ENCODE measurements at places on chromosomes 13 and 19. TPM values are rescaled to one million over a fixed set of nuclear protein-coding genes. Genes with fewer than 3 reads are reported as not detected.

Gene LRRC63
- total RNA-seq = under 0.01 TPM

Gene SHC2
- 4.5 TPM for total RNA-seq

Gene SIAH3
- under 0.01 TPM for total RNA-seq

Gene PLEKHF1
- total RNA-seq = 7.4 TPM

Gene RDH8
- total RNA-seq = not detected

Gene EDDM13
- 0.47 TPM for total RNA-seq

Gene PSG2
- not detected for total RNA-seq

Gene FBN3
- not detected for total RNA-seq

Gene ZNF91
- total RNA-seq = 11.7 TPM

Gene CRX
- not detected for total RNA-seq

Gene ZNF90
- not detected for total RNA-seq

Gene COG6
- total RNA-seq = 19.8 TPM

Gene NMRK2
- not detected for total RNA-seq

Gene ZNF813
- 4.0 TPM for total RNA-seq

Gene LRRC8E
- 1.6 TPM for total RNA-seq

Gene SIGLEC6
- total RNA-seq = not detected

Gene TMEM161A
- 27.2 TPM for total RNA-seq

Gene NCR1
- not detected for total RNA-seq

Gene KLF1
- not detected for total RNA-seq

Gene ZNF486
- total RNA-seq = 5.7 TPM

Gene CYP4F12
- total RNA-seq = not detected

Gene WDR88
- not detected for total RNA-seq

Gene POLRMT
- 40.2 TPM for total RNA-seq

Gene PRODH2
- not detected for total RNA-seq

Gene NFILZ
- not detected for total RNA-seq

Gene LGALS7
- not detected for total RNA-seq

Gene NOVA2
- total RNA-seq = 6.0 TPM

Gene IGFL3
- not detected for total RNA-seq

Gene SLC25A42
- 2.8 TPM for total RNA-seq

Gene CEACAM4
- total RNA-seq = not detected

Gene CFD
- total RNA-seq = 1.4 TPM

Gene LPAR2
- 0.47 TPM for total RNA-seq

Gene SLC25A41
- total RNA-seq = under 0.01 TPM

Gene GEMIN7
- total RNA-seq = 17.8 TPM

Gene RFPL4AL1
- not detected for total RNA-seq

Gene FXYD3
- total RNA-seq = not detected

Gene IL27RA
- total RNA-seq = 8.5 TPM

Gene SMIM44
- not detected for total RNA-seq

Data from endothelial cell of coronary artery (primary cell).